Hindlimb muscle (tissue), 1 donor: ENCODE measurements at places on chromosomes 16 and 17.

DNA sequence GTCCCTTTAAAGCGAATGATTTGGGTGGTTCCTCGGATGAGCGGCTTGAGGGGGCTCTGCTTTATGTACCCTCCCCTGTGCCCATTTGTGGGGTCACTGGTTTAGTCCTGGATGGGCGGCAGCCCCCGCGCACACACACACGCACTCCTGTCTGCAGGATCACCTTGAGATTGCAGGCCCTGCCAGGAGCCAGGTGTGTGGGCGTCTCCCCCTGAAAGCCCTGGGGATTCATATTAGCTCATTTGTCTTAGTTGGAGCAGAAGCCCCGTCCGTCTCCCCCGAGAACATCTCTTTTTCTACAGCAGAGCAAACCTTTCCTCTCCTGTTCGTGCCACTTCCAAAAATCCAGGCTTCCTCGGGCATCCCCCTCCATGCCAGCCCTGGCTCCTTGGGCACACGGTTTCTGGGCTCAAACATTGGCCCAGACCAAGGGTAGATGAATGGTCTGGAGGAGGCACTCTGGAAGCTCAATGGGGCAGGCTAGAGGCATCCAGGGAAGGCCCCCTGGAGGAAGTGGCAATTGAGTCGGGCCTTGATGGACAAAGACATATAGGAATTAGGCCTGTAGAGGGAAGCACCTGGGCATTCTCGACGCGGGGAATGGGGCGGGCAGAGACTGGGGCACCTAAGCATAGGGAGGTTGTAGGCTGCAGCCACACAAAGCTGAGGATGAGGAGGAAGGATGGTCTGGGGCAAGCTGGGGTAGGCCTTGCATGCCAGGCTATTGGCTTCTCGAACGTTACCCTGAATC, 218.5 kb upstream of the GSE1 start:
- DNase-seq: no peak

DNA sequence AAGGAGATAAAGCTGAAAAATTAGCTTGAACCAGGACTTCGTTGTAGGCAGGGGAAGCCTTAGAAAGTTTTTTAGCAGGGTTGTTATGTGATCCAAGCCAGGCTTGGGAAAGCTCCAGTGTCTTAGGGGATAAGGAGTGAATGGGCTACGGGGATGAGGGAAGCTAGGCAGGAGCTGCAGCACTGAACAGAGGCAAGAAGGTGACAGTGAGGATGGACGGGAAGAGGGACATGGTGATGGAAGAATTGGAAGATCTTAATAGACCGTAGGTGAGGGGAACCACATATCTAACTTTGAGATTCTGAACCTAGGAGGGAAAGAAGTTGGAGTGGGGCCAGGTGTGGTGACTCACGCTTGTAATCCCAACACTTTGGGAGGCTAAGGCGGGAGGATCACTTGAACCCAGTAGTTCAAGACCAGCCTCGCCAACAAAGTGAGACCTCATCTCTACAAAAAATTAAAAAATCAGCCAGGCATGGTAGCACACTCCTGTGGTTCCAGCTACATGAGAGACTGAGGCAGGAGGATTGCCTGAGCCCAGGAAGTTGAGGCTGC, 3.2 kb downstream of the RHBDL3 start:
- DNase-seq: no peak

- DNase-seq: no peak
Observed at GRCh38 chr17:22277595-22277994, 585.3 kb downstream of the KCNJ18 start.

DNA sequence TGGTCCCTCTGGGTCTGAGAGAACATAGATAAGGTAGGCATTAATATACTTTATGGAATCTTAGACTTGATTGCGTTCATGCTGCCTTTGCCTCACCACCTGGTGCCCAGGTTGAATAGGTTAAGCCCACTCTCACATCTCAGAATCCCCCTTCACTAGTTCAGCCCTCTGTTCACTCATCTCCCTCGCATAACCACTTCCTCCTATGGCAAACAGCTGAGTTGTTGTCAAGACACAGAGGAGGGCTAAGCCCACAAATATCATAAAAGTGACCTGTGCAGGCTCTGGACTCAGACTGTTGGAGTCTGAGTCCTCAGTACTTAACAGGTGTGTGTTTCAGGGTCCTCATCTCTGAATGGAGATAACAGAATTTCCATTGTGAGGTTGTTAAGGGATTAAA, 55.7 kb downstream of the GOSR1 start:
- no peak for DNase-seq

DNA sequence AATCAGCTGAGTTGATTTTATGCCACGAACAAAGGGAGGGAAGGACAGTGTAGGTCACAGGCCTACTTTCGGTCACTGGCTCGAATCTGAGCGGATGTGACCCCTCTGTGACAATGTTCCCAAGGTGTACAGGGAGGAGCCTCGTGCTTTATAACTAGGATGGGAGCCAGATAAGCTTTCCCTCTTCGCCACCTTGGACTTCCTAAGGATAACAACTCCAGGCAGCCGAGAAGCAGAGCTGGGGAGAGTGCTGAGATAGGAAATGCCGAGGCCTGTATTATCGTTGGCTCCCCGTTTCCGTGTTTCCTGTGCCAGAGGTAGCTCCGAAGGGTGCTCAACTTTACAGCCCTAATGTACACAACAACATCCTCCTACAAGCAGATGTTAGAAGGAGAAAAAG, 217.8 kb upstream of the IRX3 start:
- DNase-seq: no peak

- no peak for DNase-seq
Observed at GRCh38 chr17:64075913-64076312, 54.0 kb downstream of the ERN1 start.

DNA sequence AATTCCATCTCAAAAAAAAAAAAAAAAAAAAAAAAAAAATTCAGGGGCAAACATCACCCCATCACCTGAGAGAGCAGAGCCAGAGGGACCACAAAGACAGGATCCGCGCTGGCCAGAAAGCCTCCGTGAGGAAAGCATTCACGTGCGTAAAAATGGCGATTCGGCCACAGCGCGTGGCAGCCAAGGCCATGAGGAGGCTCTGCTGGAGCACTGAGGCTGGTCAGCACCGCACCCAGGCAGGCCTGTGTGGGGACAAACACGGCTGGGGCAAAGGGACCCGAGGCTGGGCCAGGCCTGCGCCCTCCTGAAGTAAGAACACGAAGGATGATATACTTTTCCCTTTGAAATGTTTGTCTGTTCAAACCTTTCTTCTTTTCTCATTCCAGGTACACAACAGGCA, 45.2 kb downstream of the MAP1LC3B start:
- no peak for DNase-seq

GRCh38 chr17:73901249-73901648, 257.0 kb upstream of the SDK2 start:
- no peak for DNase-seq

GRCh38 chr16:67406111-67406971, 9.9 kb downstream of the ZDHHC1 start:
- DNase-seq: peak; percentile 85
